ENCODE measurements at places on chromosomes 11 and 22.

- DNase-seq = no peak
These were observed 13.3 kb upstream of the MB start for GRCh38 chr22:35630387-35630793.

DNA sequence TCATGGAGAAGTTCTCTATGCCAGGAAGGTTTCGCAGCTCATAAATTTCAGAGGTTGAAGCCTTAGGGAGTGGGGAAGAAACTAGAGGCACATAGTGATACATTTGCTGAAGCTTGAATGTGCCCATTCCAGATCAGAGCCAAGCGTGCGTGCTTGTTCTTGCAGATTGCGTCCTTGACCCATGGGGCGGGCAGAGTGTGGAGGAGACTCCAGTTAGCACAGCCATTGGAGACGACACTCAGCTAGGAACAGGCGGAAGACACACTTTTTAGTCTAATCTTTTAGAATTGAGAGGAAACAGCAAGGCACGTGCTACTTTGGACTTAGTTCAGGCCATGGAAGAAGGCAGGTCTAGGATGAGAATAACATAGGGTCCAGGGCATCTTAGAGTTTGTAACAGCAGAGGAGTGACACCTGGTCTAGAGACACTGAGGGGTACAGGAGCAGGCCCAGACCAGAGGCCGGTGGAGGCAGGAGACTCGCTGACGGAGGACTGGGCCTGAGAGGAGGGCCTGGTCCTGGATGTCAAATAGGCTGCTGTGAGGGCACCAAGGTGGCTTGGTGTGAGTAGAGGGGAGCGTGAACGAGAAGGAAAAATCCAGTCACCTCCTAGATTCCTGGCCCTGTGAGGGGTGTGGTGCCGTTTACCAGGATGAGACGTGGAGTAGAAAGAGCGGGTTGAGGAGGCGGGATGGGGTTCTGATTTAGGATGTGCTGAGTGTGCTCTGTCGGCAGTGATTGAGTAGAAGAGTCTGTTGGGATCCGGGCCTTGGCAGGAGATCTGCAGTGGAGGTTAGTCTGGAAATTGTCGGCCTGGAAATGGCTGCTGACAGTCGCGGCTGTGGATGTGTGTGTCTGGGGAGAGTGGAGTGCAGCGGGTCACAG, 154.7 kb downstream of the TBC1D22A start:
- DNase-seq = no peak

GRCh38 chr11:63448646-63449045, 42.3 kb downstream of the PLAAT5 start:
- no peak for DNase-seq

DNA sequence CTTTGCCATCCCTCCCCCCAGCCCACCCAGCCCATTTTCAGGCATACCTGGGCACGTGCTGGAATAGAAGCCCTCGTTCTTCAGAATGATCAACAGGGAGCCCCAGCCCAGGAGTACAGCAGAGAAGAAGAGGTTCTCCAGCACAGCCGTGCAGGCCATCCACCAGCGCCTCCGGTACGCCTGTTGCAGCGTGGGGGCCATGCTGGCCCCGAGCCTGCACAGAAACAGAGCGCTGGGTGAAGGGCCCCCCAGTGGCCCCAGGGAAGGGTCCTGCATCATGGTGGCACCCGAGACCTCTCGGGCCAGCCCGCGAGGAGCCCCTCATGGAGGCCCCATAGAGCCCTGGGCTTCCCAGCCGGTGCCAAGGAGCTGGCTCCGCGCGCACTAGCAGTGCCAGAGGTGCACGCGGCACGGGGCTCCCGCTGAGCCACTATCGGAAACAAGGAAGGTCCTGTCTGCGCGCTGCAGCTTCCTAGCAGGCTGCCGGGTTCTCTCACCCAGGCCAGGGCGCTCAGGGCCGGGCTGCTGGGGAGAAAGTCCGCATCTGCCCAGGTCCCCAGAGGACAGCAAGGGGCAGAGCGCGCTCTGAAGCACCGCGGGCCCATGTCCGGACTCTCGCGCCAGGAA, 1.5 kb downstream of the SLC43A1 start:
- DNase-seq = no peak

- no peak for DNase-seq
These were observed 36.4 kb downstream of the SWAP70 start for GRCh38 chr11:9700105-9700801.

- no peak for DNase-seq
These were observed 89.5 kb downstream of the ME3 start for GRCh38 chr11:86582898-86583297.

GRCh38 chr11:95507794-95508193, 276.8 kb upstream of the SESN3 start:
- no peak for DNase-seq

DNA sequence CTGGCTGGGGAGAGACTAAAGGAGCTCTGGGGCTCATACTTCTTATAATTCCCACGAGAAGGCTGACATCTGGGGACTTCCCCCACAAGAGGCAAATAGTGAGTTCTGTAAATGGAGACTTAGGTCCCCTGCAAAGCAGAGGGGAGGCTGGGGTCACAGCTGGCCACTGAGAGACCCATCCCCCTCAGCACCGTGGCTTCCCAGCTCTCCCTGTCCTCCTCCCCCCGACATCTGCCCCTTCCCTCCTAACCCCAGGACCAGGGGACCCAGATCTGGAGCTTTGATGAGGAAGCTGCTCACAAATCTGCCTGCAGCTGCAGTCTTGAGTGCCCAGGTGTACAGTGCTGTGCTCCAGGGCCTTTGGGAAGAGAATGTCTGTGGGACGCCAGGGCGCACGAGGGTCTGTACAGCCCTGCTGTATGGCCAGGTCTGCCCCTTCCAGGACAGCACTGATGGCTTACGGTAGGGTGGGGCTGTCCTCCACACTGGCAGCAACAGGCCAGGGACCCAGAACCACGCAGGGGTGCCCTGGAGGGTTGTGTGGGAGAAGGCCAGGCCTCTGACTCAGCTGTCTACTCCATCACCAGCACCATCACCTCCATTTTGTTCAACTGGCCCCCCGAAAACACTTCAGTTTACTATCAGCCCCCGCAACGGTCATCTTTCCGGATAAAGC, 1.1 kb downstream of the RGL4 start:
- no peak for DNase-seq

DNA sequence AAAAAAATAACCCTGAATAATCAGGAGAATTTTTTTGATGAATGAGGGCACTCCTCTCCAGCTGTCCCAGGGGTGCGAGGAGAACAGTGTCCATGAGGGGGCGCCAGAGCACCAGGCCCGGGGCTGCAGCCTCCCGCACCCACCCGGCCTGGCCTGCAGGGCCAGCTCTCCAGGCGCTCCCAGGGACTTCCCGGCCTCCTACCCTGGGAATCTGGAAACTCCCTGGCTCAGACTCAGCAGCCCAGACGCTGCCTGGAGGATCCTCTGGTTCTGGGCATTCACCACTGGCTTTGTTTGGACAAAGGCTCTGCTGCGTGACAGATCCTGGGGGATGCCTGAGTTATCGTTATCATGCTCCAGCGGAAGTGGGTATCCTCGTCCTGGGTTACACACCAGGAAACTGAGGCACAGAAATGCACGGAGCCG, 31.0 kb downstream of the MCM5 start:
- no peak for DNase-seq

GRCh38 chr11:120501976-120502755, 9.4 kb upstream of the GRIK4 start:
- no peak for DNase-seq

DNA sequence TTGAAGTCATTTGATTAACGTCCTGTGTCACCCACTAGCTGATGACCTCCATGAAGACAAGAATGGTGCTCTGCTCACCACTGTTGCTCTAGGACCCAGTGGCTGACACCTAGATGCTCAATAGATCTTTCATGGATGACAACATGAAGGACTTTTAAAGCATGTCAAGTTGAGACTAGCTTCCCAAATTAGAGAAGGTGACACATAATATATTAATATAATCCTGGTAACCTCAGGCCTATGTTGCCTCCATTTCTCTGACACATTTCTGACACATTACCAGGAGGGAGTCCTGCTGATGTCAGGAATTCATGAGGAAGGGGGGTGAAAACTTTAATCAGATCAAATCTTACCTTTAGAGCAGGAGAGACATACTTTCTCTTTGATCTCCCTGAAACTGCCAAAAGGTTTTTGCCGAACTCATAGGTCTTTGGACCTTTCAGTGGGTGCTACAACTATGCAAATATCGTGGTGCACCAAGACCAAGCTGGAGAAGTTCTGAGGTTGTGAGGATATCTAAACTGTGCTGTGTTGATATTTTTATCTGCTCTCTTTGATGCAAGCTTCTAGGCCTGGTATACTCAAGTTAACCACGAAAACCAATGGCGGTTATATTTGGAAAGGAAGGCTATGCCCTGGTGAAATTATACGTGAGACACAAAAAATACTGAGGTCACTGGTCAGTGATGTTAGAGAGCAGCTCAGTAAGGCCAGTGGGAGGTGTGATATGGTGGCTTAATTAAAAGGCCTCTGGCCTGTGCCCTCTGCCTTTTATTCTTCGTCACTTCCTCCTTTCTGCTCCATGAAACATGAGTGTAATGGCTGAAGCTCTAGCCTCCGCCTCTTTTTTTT, 13.2 kb upstream of the AMPD3 start:
- no peak for DNase-seq

DNA sequence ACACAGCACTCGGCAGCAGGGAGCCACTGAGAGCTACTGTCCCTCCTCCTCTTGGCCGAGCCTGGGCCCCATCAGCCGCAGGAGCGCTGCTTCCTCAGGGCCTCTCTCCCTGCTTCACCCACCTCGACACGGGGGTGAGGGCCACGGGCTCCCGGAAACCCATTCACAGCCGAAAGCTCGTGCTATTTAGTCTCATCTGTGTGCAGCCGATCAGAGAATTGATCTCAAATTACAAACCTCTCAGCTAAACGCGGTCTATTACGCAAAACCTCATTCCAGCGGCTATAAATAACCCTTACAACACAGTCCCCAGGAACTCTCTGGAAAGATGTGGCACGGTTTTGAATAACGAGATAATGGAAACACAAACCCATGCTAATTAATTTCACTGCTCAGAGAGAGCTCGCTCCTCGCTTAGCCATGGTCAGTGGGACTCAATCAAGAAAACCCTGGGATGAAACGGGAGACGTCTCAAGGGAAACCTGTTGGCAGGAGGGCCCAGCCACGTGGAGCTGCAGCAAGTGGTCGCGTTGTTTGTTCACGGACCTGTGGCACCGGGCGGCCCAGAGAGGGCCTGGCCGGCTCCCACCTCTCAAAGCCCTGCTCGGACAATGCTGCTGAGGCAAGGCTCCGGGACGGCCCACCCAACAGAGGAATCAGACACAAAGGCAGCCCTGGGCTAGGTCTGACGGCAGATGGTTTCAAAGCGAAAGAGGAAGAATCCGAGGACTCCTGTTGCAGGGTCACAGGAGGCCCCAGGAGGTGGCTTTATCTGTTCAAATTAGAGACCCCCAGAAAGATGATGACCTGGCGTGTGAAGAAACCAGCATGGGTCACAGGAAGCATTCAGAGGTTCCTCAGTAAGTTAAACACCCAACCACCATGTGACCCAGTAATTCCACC, 210.5 kb downstream of the CTTN start:
- DNase-seq = no peak

DNA sequence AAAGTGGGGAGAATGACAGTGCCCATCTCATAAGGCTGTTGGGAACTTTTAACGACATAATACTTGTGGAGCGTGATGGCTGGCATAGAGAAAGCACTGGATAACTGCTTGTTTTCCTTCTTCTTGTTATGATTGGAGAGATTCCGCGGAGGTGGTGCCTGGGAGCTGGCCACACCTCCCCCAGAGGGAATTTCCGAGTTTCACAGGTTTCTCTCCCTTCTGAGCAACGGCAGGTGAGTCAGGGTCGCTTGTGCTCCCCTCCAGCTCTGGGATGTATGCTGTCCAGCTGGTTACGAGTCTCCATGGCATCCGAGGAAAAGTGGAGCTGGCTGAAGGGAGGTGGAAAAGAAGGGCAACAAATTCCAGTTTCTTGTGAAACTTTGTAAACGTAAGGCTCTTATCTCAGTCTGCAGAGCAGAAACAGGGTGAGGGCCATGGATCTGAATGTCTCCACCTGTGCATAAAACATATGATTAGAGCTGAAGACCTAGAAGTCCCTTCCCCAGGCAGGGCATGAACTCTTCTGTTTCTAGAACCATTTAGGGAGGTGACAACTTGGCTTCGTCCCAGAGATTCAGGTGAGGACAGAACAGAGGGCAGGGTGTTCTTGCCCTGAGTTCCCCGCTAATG, 10.0 kb upstream of the PLET1 start:
- DNase-seq = no peak

DNA sequence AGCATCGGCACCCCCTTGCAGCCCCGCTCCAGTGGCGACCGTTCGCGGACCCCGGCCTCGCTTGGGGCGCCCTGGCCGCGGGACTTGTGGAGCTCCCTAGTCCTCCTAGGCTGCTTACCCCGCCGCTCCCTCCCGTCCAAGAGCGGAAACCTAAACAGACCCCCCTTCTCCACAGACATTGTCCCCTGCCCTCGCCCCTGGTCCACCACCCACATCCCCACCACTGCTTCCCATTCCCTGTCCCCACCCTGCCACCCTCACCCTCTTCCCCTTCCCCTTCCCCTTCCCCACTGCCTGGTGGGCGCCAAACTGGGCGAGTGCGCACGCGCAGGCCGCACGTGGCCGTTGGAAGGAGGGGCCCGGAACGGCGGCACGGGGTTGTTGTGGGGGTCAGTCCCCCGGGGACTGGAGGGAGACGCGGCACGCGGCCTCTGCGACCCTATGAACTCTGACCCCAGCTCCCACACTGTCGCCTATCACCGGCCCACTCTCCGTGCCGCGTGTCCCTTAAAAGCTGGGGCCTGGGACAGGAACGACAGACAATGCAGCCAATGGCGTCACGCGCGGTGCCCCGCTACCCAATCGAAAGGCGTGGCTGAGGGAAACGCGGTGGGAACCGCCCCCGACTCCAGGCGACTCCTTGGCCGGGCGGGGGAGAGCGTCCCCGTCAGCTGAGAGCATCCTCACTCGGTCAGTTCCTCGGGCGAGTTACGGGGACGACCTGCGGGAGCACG, at the start of gene SNX32:
Gene SNX32, plus strand, starts transcription at position 667 of the 734 bp plus-strand sequence. CDS start 103 bp downstream, outside the sequence.
- DNase-seq = peak; percentile 63

GRCh38 chr11:3916962-3917361, 61.5 kb downstream of the STIM1 start:
- DNase-seq = no peak

DNA sequence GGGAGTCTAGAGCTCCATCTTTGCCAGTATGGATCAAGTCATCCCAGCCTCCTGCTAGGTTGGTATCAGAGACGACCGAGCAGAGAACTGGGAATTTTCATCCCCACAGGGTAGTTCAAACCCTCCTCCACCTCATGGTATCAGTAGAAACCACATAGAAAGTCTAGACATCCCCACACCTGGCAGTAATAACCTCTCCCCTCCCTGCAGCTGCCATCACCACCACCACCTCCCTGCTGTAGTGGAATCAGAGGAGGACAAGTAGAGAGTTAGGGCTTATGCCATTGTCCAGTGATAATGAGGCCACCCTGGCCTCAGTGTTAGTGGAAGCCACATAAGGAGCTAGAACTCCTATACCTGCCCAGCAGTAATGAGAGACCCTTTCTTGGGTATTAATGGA, 34.3 kb downstream of the BTG4 start:
- no peak for DNase-seq
